ENCODE measurements at places on chromosomes 7 and 10. TPM values are rescaled to one million over a fixed set of nuclear protein-coding genes. Genes with fewer than 3 reads are reported as not detected.

DNA sequence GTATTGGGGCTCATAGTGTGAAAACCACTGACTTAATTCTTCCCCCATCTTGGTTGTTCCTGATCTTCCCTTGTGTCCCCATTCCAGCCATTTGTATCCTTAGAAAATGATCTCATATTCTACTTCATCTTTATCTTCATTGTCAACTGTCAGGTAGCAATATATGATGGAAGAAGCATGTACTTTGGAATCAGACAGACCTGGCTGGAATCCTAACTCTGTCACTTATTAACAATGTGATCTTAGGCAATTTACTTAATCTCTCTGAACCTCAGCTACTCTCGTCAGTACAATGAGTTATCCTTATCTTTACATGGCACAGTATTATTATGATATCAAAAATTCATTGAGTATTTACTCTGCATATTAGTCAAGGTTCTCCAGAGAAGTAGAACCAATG lies 10.1 kb downstream of the CFTR start:
- H3K27ac ChIP-seq: no peak overlapping the region
- H3K27me3 ChIP-seq: no peaks in the 10 kb centered on the region
- no peaks in the 10 kb centered on the region for H3K4me1 ChIP-seq
- H3K36me3 ChIP-seq: no peaks in the 10 kb centered on the region
- DNase-seq: no peak

DNA sequence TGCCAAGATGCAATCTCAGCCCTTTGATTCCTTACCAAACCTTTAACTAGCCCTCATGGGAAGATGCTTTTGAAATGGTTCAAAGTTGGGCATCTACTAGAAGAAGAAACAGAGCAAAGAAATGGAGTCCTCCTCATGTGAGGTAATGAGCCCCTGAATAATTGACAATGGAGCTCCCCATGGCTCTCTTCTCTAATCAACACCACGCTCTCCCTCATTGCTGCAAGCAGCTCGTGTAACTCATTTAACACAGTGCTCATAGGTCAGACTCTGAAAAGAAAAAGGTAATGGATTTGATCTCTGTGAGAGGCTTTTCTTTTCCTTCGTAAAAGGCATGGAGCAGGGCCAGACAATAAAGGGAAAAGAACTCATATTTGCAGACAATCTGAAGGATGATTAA lies 312.8 kb downstream of the PHTF2 start:
- peaks cover 4% of the 10 kb centered on the region for H3K36me3 ChIP-seq
- no peaks in the 10 kb centered on the region for H3K4me1 ChIP-seq
- H3K27ac ChIP-seq: no peak overlapping the region

GRCh38 chr10:49518982-49519578 lies 19.8 kb downstream of the ERCC6 start:
- no peak for DNase-seq
- H3K4me3 ChIP-seq: no peak overlapping the region
- no peaks in the 10 kb centered on the region for H3K27me3 ChIP-seq
- H3K27ac ChIP-seq: no peak overlapping the region

- H3K27me3 ChIP-seq: no peaks in the 10 kb centered on the region
- no peak for DNase-seq
- H3K36me3 ChIP-seq: no peaks in the 10 kb centered on the region
- H3K27ac ChIP-seq: peak overlapping the region; percentile 37
- H3K4me1 ChIP-seq: peaks cover 13% of the 10 kb centered on the region
- no peak overlapping the region for H3K4me3 ChIP-seq
Observed at GRCh38 chr10:34181553-34182300, 633.4 kb downstream of the PARD3 start.

- H3K4me1 ChIP-seq: peaks cover 29% of the 10 kb centered on the region
- H3K27me3 ChIP-seq: no peaks in the 10 kb centered on the region
- no peak for DNase-seq
- H3K36me3 ChIP-seq: peaks cover 37% of the 10 kb centered on the region
- no peak overlapping the region for H3K27ac ChIP-seq
- H3K4me3 ChIP-seq: no peak overlapping the region
Observed at GRCh38 chr10:124554085-124554858, 92.6 kb downstream of the LHPP start.

DNA sequence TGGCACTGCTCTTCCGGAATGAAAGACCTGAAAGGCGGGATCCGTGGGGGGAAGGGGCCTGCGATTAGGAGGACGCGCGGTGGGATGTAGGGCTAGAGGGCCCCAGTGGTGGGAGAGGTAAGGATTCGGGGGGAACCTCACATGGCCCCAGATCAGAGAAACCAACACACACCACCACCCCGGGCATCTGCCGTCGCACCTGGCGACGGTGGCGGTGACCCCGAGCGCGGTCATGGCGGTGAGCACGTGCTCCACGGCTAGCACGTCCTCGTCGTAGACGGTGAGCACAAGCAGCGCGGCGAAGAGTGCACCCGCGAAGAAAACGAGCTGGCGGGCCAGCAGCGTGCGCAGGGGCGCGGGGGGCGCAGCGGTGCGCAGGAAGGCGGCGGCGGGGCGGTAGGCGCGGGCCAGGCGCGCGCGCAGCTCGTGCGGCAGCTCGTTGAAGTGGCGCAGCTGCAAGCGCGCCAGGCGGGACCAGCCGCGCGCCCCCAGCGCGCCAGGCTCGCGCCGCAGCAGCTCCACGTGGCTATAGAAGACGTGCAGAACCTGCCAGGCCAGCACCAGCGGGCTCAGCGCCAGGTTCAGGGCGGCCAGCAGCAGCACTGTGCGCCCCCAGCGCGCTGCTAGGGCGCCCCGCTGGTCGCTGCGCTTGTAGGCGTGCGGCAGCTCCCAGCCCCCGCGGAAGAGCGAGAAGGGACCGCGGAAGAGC lies 5.7 kb downstream of the ATG9B start:
- H3K36me3 ChIP-seq: peaks cover 3% of the 10 kb centered on the region
- H3K4me1 ChIP-seq: peaks cover 38% of the 10 kb centered on the region
- H3K27ac ChIP-seq: no peak overlapping the region
- peaks cover 32% of the 10 kb centered on the region for H3K27me3 ChIP-seq

- H3K36me3 ChIP-seq: no peaks in the 10 kb centered on the region
- H3K4me1 ChIP-seq: no peaks in the 10 kb centered on the region
Observed at GRCh38 chr10:54800741-54801421, at the start of gene PCDH15. TSS of gene PCDH15 (minus strand) at chr10:54801231. CDS start at chr10:54664262, 136,969 bp downstream.

GRCh38 chr10:9219860-9220259 lies 1165.4 kb downstream of the GATA3 start:
- H3K36me3 ChIP-seq: no peaks in the 10 kb centered on the region
- H3K27ac ChIP-seq: no peak overlapping the region
- H3K4me3 ChIP-seq: no peak overlapping the region

GRCh38 chr10:71090801-71091200 lies 121.6 kb upstream of the UNC5B start:
- H3K4me1 ChIP-seq: no peaks in the 10 kb centered on the region
- H3K4me3 ChIP-seq: no peak overlapping the region
- H3K27me3 ChIP-seq: no peaks in the 10 kb centered on the region
- H3K36me3 ChIP-seq: no peaks in the 10 kb centered on the region
- no peak overlapping the region for H3K27ac ChIP-seq
- DNase-seq: no peak

- H3K4me1 ChIP-seq: peaks cover 3% of the 10 kb centered on the region
- H3K27me3 ChIP-seq: peaks cover 5% of the 10 kb centered on the region
- H3K36me3 ChIP-seq: no peaks in the 10 kb centered on the region
- H3K4me3 ChIP-seq: no peak overlapping the region
Observed at GRCh38 chr7:30969604-30969970, 5.8 kb downstream of the GHRHR start.

GRCh38 chr10:88017781-88018180 lies 154.4 kb downstream of the PTEN start:
- no peak overlapping the region for H3K27ac ChIP-seq
- H3K36me3 ChIP-seq: no peaks in the 10 kb centered on the region

GRCh38 chr10:6920072-6921019 lies 340.3 kb upstream of the PRKCQ start:
- no peaks in the 10 kb centered on the region for H3K36me3 ChIP-seq
- H3K27ac ChIP-seq: no peak overlapping the region
- H3K4me3 ChIP-seq: no peak overlapping the region
- H3K4me1 ChIP-seq: no peaks in the 10 kb centered on the region
- DNase-seq: peak; percentile 49

DNA sequence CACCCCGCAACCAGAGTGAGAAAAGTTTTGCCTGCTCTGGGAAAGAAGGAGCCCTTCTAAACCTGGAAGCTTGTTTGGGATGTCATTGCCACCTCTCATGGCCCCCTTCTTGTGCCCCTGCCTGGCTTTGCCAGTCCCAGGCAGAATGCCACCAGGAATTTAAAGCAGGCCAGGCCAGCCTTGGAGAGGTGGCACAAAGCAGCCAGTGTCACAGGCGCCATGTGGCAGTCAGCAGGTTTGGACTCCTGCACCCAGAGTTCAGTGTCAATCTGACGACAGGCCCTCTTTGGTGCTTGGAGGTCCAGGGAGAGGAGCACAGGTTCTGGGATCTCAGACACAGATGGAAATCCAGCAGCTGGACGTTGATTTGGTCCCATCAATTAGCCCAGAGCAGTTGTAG lies 12.7 kb downstream of the HK1 start:
- peaks cover 3% of the 10 kb centered on the region for H3K27me3 ChIP-seq
- H3K4me1 ChIP-seq: no peaks in the 10 kb centered on the region
- H3K27ac ChIP-seq: no peak overlapping the region

GRCh38 chr7:69436946-69437345 lies 161.3 kb upstream of the AUTS2 start:
- H3K4me3 ChIP-seq: no peak overlapping the region
- H3K27ac ChIP-seq: no peak overlapping the region
- no peak for DNase-seq
- H3K27me3 ChIP-seq: no peaks in the 10 kb centered on the region
- no peaks in the 10 kb centered on the region for H3K36me3 ChIP-seq

GRCh38 chr10:113003052-113003451 lies 53.0 kb downstream of the TCF7L2 start:
- peaks cover 41% of the 10 kb centered on the region for H3K4me1 ChIP-seq
- H3K27me3 ChIP-seq: no peaks in the 10 kb centered on the region
- H3K27ac ChIP-seq: peak overlapping the region; percentile 35
- H3K4me3 ChIP-seq: no peak overlapping the region
- DNase-seq: no peak

GRCh38 chr7:127782654-127783559 lies 130.9 kb downstream of the SND1 start:
- no peak overlapping the region for H3K4me3 ChIP-seq
- no peaks in the 10 kb centered on the region for H3K4me1 ChIP-seq
- no peaks in the 10 kb centered on the region for H3K27me3 ChIP-seq
- DNase-seq: no peak
- no peaks in the 10 kb centered on the region for H3K36me3 ChIP-seq

DNA sequence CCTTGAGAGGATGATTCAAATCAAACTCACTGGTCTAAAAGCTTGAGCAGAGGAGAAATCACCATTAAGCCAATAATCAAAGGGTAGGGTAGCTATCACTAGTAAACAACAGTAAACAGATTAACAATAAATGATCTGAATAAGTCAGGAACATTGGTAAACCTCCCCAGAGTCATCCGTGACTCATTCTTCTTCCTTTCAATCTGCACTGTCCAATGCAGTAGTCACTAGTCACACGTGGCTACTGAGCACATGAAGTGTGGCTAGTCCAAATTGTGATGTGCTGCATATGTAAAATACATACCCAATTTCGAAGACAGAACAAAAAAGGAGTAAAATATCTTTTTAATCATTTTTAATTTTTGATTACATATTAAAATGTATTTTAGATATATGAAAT lies 64.0 kb downstream of the ERCC6 start:
- H3K36me3 ChIP-seq: peaks cover 27% of the 10 kb centered on the region
- no peaks in the 10 kb centered on the region for H3K4me1 ChIP-seq
- H3K4me3 ChIP-seq: no peak overlapping the region
- no peaks in the 10 kb centered on the region for H3K27me3 ChIP-seq

- H3K27ac ChIP-seq: no peak overlapping the region
- DNase-seq: peak; percentile 76
- peaks cover 12% of the 10 kb centered on the region for H3K27me3 ChIP-seq
- H3K4me1 ChIP-seq: peaks cover 15% of the 10 kb centered on the region
- peak overlapping the region; percentile 42 for H3K4me3 ChIP-seq
Observed at GRCh38 chr10:120979435-120980278, 128.5 kb downstream of the WDR11 start.

DNA sequence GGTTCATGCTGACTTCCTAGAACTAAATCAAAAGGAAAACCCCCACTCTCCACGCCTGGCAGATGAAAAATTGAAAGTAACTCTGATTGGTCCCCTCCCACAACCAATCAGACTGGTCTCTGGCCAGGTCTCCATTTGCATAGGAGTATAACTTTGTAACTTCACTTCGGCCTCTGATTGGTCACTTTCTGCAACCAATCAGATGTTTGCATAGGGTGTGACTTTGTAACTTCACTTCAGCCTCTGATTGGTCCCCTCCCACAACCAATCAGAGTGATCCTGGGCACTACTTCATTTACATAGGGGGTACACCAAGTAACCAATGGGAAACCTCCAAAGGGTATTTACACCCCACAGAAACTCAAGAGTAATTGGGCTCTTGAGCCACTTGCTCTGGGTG lies 306.6 kb upstream of the PFKP start:
- H3K27ac ChIP-seq: no peak overlapping the region
- H3K27me3 ChIP-seq: no peaks in the 10 kb centered on the region
- no peak for DNase-seq
- H3K4me3 ChIP-seq: no peak overlapping the region
- H3K36me3 ChIP-seq: no peaks in the 10 kb centered on the region

DNA sequence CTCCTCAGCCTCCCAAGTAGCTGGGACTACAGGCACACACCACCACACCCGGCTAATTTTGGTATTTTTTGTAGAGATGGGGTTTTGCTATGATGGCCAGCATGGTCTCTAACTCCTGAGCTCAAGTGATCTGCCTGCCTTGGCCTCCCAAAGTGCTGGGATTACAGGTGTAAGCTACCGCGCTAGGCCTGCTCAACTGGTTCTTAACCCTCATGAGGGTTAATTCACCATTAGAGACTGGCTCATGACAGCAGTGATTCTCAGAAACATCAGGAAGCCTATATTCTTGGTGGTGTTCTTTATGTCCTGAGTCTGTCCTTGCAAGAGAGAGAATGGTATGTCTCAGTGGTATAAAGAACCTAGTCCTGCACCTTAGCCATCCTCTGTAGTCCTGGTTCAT lies 10.4 kb upstream of the NT5C2 start:
- H3K27ac ChIP-seq: no peak overlapping the region
- no peaks in the 10 kb centered on the region for H3K36me3 ChIP-seq
- no peaks in the 10 kb centered on the region for H3K4me1 ChIP-seq
- no peak for DNase-seq

GRCh38 chr10:6101181-6101580 lies 12.3 kb downstream of the RBM17 start:
- no peaks in the 10 kb centered on the region for H3K27me3 ChIP-seq
- peaks cover 23% of the 10 kb centered on the region for H3K36me3 ChIP-seq
- H3K27ac ChIP-seq: no peak overlapping the region
- no peak overlapping the region for H3K4me3 ChIP-seq
- peaks cover under 1% of the 10 kb centered on the region for H3K4me1 ChIP-seq

GRCh38 chr7:2710901-2711551 lies 23.0 kb downstream of the AMZ1 start:
- no peak overlapping the region for H3K27ac ChIP-seq
- no peak overlapping the region for H3K4me3 ChIP-seq
- H3K36me3 ChIP-seq: peaks cover 77% of the 10 kb centered on the region

- H3K36me3 ChIP-seq: no peaks in the 10 kb centered on the region
- no peak for DNase-seq
- no peaks in the 10 kb centered on the region for H3K27me3 ChIP-seq
Observed at GRCh38 chr10:74056050-74056818, 58.3 kb downstream of the VCL start.

- no peak overlapping the region for H3K4me3 ChIP-seq
- H3K4me1 ChIP-seq: no peaks in the 10 kb centered on the region
- H3K27ac ChIP-seq: no peak overlapping the region
- no peaks in the 10 kb centered on the region for H3K27me3 ChIP-seq
Observed at GRCh38 chr10:54904833-54905232, 103.8 kb upstream of the PCDH15 start.

Gene PNLIPRP1
- not detected for total RNA-seq

Gene NEUROG3
- not detected for total RNA-seq

Gene CACNB2
- total RNA-seq: 26.6 TPM

Gene C10orf67
- 0.69 TPM for total RNA-seq

Gene TBXAS1
- total RNA-seq: 10.7 TPM

Gene PKD2L1
- 0.59 TPM for total RNA-seq

Gene CXCL12
- 103 TPM for total RNA-seq

Gene CHST3
- 32.4 TPM for total RNA-seq

Gene TMEM140
- total RNA-seq: 3.4 TPM

All from spinal cord (tissue), 10 donors.